Stimulated activated CD4-positive, alpha-beta T cell treated with anti-CD3 and anti-CD28 coated beads, Interleukin-1b, Interleukin-23, amount 100 ng/mL, for 4 hours (primary cell): ENCODE measurements at places on chromosomes 6 and 20.

GRCh38 chr6:82843291-82843885 lies 222.3 kb downstream of the UBE3D start:
- DNase-seq, result no peak

- no peak for DNase-seq
Measured at GRCh38 chr20:53961527-53961926, 108.9 kb downstream of the BCAS1 start.

GRCh38 chr6:55405474-55406235 lies 78.4 kb downstream of the GFRAL start:
- DNase-seq, result no peak

- no peak for DNase-seq
Measured at GRCh38 chr20:4830696-4831095, 109.0 kb downstream of the PRND start.

- no peak for DNase-seq
Measured at GRCh38 chr6:128491610-128492206, 28.7 kb downstream of the PTPRK start.

- no peak for DNase-seq
Measured at GRCh38 chr6:157058574-157058973, 264.7 kb downstream of the TMEM242 start.

GRCh38 chr6:157981395-157982101 lies at the start of gene SYNJ2:
Gene SYNJ2, plus strand, starts transcription at chr6:157981863. Its CDS starts 99 bp downstream, at chr6:157981962.
- peak; percentile 81 for DNase-seq
